ENCODE measurements at places on chromosomes 1 and 21.

GRCh38 chr21:28554660-28555475 lies 437.8 kb downstream of the LTN1 start:
- no peak for DNase-seq

DNA sequence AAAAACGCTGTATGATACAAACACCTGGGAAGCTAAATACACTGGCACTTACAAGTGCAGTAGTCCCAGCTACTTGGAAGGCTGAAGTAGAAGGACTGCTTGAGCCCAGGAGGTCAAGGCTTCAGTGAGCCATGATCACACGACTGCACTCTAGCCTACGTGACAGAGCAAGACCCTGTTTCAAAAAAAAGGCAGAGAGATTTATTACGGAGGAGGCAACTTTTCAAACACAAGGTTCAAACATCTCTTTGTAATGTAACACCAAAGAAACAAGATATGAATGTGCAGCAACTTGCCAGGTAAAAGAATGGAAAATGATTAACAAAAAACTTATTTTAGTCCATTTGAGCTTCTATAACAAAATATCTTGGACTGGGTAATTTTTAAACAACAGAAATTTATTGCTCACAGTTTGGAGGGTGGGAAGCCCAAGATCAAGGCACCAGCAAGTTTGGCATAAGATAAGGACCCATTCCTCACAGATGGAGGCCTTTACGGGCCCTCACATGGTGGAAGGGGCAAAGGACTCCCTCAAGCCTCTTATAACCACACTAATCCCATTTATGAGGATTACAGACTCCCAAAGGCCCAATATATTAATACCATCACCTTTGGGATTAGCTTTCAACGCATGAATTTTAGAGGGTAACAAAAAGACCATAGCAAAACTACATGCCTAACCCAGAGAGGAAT lies 73.3 kb downstream of the EVI5 start:
- no peak for DNase-seq

GRCh38 chr1:46175243-46175642 lies 356 bp downstream of the TSPAN1 start:
- no peak for DNase-seq

DNA sequence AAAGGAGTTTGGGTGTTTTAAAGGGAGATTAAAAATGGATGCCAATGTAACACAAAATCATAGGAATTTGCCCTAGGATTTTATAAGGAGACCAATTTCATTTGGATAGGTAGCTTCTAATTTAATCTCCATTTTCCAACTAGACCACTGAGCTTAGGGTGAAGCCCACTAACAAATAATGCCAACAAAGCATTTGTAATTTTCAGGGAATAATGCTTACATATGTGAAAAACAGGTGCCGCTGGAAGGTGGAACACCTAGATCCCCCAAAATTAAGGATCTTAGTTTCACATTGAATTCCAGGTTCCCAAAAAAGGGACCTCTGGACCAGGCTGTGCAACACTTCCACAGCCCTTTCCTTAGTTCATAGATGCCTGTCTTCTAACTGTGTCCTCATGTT lies 66.2 kb upstream of the B3GALT5 start:
- no peak for DNase-seq

GRCh38 chr1:30409476-30410152 lies 313.8 kb downstream of the MATN1 start:
- no peak for DNase-seq

DNA sequence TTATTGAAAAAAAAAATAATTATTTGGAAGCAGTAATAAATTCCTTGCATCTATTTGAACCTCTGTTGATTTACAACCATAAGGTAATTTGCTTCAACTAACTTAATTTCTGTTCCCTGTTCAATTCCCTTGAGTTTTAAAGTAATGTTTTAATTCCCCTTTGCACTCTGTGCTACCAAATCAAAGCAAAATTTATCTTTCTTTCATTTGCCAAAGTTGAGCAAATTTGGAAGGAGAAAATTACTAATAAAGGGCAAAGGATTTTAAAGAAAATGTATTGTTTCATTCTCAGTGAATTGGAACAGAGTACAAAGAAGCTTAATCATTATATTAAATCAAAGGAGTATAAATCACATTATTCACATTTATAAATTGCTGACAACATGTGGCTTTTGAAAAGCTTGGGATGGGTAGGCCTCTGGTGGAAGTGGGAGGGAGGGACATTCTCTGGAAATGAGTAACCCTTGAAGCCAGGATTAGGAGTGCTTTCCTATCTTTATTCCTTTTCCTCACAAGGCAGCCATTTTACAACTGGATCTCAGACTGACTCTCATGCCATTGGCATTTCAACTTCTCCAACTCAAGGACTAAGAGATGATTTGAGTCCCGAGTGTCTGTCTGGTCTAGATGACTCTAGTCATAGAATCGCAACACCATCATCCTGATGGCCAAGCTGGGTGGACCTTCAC lies 331.6 kb upstream of the DUSP10 start:
- DNase-seq: no peak

GRCh38 chr1:93864175-93864574 lies 14.8 kb downstream of the DNTTIP2 start:
- DNase-seq: no peak

GRCh38 chr1:88661951-88662699 lies 21.9 kb upstream of the PKN2 start:
- DNase-seq: no peak

DNA sequence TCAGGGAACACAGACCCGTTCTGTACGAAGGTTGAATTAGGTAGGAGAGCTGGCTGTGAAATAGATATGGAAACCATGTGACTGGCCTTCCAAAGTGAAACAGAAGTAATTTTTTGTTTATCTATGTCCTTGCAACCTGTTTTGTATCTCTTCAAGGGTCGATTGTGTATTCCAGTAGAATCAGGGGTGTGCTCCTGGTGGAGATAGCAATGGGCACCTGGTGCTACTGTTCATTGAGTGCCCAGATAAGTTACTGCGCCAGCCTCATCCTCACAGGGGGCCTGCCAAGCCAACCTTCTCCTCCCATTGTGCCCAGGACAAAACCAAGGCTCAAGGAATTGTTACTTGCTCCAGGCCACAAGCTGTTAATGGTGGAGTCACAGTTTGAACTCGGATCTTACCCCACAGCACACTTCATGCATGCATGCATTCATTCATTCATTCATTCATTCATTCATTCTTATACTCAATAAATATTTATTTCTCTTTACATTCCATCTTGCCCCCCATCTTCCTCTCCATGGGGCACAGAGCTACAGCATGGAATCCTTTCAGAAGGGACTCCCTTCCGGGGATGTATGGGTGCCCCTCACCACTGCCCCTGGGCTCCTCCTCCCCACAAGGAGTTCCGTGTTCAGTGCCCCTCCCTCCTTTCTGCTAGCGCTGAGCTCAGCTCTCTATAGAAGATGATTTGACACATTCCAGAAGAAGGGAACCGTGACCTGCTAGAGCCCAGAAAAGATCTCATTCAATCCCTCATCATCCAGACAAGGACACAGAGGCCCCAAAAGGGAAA lies 24.0 kb downstream of the ADORA1 start:
- no peak for DNase-seq

DNA sequence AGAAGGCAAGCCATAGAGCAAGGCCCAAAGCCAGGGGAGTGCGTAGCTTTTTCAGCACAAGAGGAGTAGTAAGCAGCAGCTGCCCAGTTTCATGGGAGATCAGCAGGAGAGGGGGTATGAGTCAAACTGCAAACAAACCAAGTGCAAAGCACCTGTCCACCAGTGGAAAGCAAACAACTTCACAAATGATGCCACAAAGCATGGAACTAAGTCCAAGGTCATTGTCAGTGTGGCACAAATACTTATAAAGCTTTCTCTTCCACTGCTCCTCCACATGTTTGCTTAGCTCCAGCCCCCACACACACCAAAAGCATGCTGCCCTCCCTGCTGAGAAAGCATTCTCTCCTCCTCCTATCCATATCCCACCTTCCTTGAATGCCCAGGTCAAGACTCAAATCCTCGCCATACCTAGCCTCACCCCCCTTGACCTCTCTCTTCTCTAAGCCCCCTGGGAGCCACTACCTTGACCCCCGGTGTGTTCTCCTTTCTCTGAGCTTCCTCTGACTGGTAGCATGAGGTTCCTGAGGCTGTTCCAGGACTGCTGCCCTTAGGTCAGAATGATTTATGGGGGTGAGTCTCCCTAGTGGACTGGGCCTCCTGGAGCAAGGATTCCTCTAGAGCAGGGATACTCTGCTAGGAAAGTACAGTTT lies 70.4 kb downstream of the DMAP1 start:
- DNase-seq: no peak

DNA sequence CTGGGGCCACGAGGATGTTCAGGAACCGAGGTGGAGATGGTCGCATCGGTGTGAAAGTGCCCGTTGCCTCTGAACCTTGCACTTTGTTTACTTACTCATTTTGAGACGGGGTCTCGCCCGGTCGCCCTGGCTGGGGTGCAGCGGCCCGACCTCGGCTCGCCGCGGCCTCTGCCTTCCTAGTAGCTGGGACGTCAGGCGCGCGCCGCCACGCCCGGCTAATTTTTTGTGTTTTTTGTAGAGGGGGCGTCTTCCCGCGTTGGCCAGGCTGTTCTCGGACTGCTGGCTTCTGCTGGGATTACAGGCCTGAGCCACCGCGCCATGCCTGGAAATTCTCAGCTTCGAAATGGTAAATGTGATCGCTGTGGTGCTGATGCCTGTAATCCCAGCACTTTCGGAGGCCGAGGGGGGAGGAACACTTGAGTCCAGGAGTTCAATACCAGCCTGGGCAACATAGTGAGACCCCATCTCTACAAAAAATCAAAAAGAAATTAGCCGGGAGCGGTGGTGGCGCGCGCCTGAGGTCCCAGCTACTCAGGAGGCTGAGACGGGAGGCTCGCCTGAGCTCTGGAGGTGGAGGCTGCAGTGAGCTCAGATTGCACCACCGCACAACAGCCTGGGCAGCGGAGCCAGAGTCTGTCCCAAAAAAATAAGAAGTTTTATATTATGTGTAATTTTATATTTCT lies 684 bp upstream of the MRPL20 start:
- no peak for DNase-seq

GRCh38 chr1:58136387-58136786 lies 410.1 kb downstream of the OMA1 start:
- no peak for DNase-seq

DNA sequence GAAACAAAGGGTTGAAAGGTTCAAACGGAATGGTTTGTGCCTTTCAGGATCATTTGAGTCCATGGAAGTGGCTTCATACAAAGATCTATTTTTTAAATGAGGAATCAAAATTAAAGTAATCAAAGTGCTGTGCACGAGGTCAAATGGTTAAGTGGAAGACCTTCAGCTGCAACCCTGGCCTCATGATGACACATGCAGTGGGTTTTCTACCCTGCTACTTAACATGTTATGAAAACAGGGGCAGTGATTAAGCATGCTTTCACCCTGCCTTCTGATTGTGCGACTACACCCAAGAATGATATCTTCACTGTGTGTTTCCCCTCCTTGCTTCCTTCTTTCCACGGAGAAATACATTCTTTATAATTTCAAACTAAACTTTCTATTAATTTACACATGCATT lies 604.2 kb downstream of the LRRIQ3 start:
- no peak for DNase-seq

DNA sequence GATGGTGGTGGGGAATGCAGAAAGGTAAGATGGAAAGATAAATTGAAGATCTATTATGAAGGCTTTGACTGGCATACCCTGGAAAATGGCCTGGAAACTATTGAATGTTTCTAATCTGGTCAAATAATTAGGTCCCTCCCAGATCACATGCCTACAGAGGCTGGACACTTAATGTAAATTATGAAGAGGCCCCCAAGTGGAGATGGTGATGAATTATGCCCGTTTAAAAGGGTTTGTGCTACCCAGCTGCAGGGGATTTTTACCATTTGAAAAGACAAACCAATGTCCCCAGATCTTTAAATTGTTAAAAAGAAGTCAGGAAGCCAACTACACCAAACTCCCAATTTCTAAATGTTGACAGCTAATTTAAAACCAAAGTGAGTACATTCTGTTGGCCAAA lies 35.7 kb upstream of the FMN2 start:
- DNase-seq: no peak

DNA sequence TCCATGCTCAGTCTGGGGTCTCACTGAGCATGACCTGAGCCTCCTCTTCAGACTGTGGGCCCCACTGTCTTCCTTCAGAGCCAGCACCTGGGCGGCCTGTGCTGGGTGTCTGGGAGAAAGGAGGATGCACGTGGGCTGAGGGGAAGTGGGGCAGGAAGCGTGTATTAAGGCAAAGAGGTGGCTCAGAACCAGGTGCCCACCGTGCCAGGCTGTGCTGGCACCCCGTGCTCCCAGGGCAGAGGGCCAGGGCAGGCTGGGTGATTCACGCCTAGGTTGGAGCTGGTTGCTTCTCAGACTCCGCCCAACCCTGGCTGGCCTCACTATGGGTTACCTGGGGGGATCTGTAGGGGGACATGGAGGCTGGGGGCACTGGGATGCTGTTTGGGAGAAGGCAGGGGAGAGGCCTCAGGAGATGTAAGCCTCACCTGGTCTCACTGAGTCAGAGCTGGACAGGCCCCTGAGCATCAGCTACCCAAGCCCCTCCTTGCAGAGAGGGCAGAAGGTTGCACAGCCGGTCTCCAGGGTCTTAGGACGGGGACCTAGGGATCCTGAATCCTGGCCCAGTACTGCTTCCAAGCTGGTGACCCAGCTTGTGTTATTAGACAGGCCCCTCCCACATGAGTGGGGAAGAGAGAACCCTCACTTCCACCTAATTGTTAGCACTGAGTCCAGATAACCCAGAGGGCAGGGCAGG lies 18.6 kb upstream of the PADI1 start:
- no peak for DNase-seq

All from activated CD4-positive, alpha-beta T cell treated with anti-CD3 and anti-CD28 coated beads, Interleukin-2, amount 50 U/mL, for 1 hour (primary cell).